Right kidney (tissue), 9 donors: ENCODE measurements at places on chromosomes 5 and 9.

- no peak for DNase-seq
These were observed 59.4 kb downstream of the MINAR2 start for GRCh38 chr5:129807162-129807814.

DNA sequence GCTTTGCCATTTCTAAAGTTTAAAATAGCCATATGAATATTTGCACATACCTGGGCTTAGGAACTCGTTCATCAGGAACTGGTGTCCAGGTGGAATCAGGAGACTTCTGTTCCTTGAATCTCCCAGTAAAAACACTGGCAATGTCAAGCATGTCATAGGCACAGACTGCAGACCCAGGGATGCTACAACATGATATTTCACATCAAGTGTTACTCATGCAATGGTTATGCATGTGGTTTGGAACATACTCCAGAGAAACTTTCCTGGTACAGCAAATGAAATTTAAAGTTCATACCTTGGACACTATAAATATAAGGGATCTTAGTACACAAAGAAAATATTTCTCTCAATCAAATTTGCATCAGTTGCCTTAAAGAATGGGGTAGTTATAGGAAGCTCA lies 92.2 kb downstream of the SEMA6A start:
- DNase-seq, result no peak

GRCh38 chr9:7298123-7298522 lies 501.5 kb downstream of the DMAC1 start:
- no peak for DNase-seq

GRCh38 chr9:80052830-80053229 lies 481.1 kb downstream of the TLE4 start:
- no peak for DNase-seq

DNA sequence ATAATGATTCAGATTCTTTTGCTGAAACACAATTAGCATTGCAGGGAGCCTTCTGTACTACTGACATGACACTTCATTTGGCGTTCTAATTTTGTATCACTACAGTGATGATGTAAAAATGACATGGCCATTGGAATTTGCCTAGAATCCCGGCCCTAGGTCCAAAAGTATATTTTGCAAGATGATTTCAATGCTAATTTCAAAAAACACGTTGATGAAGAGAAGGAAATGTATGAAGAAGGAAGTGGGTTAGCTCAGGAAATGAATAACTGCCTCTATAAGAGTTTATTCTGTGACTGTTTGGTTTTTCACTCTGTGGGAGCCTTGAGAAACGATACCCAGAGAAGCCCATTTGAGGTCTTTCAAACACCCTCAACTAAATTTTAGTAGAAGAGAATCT lies 59.3 kb downstream of the OSTF1 start:
- DNase-seq, result no peak

- no peak for DNase-seq
These were observed 71.0 kb downstream of the C5orf15 start for GRCh38 chr5:133897431-133897830.

DNA sequence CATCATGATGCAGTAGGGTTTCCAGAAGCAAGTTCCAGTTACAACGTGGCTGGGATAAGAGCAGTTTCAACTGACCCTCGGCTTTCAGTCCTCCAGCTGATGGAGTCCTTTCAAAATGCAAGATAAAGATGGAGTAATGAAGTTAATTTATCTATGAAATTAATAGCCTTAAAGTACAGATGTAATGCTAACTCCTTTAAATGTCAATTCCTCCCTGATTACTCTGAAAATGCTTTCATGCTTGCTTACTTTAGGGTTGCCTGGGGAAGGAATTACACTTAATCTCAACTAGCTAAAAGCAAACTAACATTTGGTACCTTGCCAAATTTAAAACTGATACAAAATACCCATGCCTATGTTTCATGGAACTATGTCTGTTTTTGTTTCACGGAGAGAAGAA lies 178.4 kb downstream of the KIAA0825 start:
- no peak for DNase-seq

- DNase-seq, result no peak
These were observed 129.9 kb downstream of the BAAT start for GRCh38 chr9:101254733-101255433.

- no peak for DNase-seq
These were observed 948 bp upstream of the FAM53C start for GRCh38 chr5:138336952-138337684.

DNA sequence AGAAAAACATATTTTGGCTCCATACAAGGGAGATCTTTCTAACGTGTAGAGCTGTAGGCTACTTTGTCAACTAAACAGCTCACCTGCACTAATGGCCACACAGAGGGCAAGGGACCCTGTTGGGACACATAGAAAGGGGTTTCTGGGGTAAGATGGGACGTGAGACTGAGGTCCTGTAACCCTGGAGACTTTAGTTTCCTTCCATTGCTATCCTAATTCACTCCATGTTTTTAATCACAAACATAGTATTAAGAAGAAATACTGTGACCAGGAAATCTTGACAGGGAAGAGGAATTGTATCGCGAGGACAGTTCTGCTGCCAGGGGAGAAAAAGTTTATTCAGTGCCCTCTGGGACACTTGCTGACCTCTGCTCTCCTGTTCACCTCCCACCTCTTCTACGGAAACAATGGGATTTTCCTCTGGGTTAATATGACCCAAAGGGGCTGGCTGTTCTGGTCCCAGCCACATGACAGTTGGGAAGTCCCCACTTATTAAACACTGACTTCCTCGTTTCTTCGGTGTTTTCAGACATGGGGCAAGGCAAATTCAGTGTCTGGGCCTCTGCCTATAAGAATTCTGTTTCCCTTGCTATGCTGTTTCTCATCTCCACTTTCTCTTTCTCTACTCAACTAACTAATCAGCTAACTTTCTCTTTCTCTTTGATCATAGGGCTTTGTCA lies 106.9 kb upstream of the SEMA6A start:
- no peak for DNase-seq

- no peak for DNase-seq
These were observed 247.3 kb downstream of the PSAT1 start for GRCh38 chr9:78544230-78544629.

GRCh38 chr9:111076042-111076441 lies 37.8 kb upstream of the LPAR1 start:
- no peak for DNase-seq

- DNase-seq, result no peak
These were observed 16.3 kb downstream of the TCERG1 start for GRCh38 chr5:146463446-146463845.

GRCh38 chr5:142032747-142033631 lies 20.2 kb upstream of the GNPDA1 start:
- DNase-seq, result no peak

- no peak for DNase-seq
These were observed 33.5 kb upstream of the CKS2 start for GRCh38 chr9:89277454-89277853.

- no peak for DNase-seq
These were observed 17.0 kb upstream of the SSBP2 start for GRCh38 chr5:81767938-81768337.

- no peak for DNase-seq
These were observed 25.1 kb downstream of the RNF180 start for GRCh38 chr5:64190562-64191306.

GRCh38 chr5:31731710-31732301 lies 92.9 kb downstream of the PDZD2 start:
- DNase-seq, result no peak

DNA sequence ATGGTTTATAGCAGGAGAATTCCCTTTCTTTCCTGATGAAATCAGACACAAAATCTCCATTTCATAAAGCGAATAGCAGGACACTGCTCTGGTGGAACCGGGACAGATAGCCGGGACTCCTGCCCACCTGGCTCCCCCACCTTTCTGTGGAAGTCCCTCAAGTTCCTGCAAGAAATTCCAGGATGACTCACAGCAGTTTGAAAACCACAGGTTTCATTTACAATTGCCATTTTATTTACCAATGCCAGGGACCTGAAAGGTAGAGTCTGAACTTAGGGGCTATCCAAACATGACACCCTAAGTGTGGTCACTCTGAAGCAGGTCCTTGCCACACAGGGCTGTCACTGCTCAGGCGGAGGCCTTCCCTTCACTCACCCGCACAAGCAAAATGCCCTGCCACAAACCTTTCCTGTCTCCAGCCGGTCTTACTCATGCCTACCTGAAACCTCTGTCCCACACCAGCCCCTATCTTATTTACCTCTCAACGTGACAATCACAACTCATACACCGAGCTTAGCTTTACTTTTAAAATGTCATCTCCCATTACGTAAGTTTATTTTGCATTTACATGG lies 63.3 kb upstream of the TAF1L start:
- DNase-seq, result no peak
